Fibroblast of villous mesenchyme (primary cell): ENCODE measurements at places on chromosomes 11 and 22. TPM values are rescaled to one million over a fixed set of nuclear protein-coding genes. Genes with fewer than 3 reads are reported as not detected.

Gene BACE1-AS
- total RNA-seq: 2.6 and 3.5 TPM in 2 replicates

GRCh38 chr11:55942785-55943392 lies 6.7 kb upstream of the OR5I1 start:
- peak; percentile 33 for DNase-seq

GRCh38 chr11:65242389-65242788 lies 19.4 kb upstream of the POLA2 start:
- DNase-seq: no peak

GRCh38 chr11:45885274-45885920 lies at the start of gene MAPK8IP1:
Gene MAPK8IP1, plus strand, starts transcription at chr11:45885651. Its CDS starts 170 bp downstream, at chr11:45885821.
- DNase-seq: peak; percentile 34

GRCh38 chr11:70509476-70509875 lies 111.1 kb downstream of the CTTN start:
- no peak for DNase-seq

DNA sequence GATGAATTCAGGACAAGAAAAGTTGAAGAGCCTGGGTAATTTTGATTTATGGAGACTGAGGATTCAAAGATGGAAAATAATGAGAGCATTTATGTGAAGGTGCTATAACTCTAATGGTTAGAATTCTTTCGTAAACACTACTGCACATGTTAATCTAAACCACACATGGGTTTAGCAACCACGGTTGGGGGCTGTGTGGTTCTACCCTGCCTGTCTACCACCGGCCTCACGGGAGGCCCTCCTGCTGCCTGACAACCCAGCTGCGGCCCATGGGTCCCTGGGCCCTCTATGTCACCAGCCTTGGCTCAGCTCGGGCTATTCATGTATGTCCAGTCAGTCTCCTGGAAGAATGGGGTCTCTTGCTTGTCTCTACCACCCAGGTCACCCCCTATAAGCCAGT lies 68.5 kb upstream of the ARFGAP3 start:
- DNase-seq: no peak

DNA sequence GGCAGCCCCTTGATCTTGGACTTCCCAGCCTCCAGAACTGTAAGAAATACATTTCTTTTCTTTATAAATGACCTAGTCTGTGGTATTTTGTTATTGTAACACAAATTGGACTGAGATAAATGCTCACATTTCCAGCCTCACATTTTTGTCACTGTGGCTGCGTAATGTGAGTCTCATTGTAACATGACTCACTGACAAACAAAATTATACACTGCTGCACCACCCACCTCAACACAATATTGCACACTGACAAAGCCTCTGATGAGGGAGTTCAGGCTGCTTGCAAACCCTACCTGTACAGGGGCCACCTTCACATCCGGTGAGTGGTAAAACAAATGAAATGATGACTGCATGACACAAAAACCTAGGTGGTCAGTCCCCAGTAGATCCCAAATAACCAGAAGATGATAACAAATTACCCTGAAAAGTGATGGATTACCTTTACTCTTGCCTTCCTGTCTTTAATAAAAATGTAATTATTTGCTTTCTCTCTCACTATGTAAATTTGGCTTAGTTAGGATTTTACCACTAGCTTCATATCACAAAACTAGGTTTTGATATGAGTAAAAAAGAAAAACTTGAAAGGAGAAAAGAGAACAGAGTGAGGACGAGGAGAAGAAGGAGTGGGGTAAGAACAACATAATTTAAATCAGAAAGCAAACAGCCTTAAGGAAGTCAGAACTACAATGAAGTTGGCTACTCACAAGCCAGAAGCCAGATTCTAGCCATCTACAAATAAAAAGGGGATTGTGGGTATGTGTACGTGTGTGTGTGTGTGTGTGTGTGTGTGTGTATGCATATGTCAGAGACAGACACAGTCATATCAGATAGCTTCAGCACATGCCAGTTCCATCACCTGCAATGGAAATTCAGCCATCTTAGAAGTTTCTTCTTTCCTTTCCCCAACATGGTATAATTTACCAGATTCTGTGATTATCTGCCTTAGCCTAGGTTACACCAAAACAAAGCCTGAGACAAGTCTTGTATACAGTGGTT lies 53.4 kb upstream of the SESN3 start:
- no peak for DNase-seq

DNA sequence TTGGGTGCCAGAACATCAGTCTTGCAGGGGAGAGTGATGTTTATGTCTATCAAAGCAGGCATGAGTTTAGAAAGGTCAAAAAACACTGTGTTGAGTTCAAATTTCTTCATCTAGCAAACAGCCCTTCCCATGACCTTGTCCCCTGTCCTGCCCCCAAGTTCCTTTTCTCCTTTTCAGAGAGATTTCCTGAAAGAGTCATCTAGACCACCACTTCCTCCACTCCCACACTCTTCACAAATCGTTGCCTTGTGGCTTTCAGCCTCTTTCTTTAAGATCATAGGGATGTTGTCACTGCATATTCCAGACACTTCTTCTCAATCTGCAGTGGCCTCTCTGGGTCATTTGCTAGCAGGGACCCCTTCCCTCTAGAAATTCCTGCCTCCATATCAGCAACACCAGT lies 290.5 kb downstream of the TENM4 start:
- no peak for DNase-seq

- no peak for DNase-seq
Measured at GRCh38 chr11:68963779-68964178, 17.0 kb downstream of the MRGPRD start.

GRCh38 chr11:61498767-61499341 lies 9.7 kb upstream of the LRRC10B start:
- no peak for DNase-seq

DNA sequence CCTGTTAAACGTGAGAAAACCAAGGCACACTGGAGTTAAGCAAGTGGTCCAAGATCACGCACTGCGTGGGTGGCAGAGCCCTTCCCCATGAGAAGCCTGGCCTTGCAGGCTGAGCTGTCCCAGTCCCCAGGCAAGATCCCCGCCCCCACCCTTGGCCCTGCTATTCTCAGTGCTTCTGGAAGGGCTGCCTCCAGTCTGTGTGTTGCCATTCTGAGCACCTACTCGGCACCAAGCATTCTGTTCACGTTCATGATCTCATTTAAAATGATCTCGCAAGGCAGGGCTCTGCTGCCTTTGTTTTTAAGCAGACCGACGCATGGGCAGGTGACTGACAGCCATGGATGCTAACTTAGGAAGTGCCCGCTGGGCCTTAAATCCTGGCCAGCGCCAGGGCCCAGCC lies 62.8 kb downstream of the PHF21B start:
- DNase-seq: no peak

DNA sequence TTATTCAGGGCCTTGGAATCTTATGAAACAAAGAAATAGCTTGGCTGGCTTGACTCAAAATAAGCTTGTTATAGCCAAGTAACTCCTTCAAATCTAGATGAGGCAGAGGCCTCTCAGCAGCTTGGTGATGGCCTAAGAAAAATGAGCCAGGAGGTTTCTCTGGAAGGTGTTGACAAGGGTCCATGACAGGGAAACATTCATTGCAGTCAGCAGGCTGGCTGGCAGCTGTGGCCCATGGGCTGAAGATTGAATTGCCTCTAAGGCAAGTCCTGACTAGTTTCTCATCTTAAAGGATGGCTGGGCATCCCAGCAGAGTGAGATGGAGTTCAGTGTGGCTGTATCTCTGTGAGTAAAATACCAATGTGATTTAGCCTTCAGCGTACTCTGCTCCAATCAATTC lies 441.0 kb downstream of the NELL1 start:
- no peak for DNase-seq

GRCh38 chr22:37566903-37567798 lies 6.9 kb downstream of the CDC42EP1 start:
- peak; percentile 63 for DNase-seq

Gene BRSK2
- total RNA-seq: under 0.01 TPM in 2 replicates

DNA sequence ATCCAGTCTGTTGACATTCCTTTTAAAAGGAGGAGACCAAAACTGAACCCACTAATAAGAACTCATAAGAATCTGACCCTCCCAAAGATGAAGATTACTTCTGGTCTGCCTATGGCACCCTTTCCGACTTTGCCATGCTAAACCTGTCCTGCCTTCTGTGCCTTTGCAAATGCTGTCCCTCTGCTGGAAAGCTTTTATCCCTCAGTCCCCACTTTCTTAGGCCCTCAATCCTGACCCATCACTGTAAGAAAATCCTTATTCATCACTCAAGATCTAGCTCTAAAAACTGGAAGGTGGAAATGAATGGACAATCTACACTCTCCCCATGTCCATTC lies 10.4 kb downstream of the MPZL3 start:
- no peak for DNase-seq

DNA sequence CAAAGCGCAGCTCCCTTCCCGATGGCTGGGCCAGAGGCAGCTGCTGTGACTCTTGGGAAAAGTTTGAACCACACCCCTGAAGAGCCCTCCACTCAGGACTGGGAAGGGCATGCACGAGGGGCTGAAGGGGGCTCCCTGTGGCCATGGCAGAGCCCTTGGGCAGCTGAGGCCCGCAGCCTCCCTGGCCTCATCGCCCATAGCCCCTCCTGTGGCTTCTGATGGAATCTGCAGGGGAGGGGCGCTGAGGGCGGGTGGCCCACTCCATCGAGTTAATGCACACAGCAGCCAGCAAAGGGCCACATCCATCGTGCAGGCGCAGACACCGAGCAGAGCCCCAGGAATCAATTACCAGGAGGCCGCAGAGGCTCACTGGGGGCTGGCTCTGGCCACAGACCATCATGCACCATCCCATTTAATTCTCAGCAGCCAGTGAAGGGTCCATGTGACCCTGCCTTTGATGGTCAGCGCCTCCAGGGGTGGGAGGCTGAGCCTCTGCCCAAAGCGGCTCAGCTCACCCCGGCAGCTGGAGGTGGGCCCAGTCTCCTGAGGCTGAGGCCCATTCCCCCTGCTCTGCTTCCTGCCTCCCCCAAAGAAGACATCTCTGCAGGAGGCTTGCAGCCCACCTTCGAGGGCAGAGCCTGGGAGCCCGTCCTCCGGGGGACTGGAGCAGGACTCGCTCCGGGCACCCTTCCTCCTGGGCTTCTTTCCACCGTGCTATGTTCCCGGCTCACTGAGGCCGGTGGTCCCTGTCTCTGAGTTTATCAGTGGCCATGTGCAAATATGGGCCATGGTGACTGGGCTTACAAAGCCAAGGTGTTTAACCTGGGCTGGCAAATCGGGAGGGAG lies 1410.2 kb downstream of the BRD1 start:
- no peak for DNase-seq

DNA sequence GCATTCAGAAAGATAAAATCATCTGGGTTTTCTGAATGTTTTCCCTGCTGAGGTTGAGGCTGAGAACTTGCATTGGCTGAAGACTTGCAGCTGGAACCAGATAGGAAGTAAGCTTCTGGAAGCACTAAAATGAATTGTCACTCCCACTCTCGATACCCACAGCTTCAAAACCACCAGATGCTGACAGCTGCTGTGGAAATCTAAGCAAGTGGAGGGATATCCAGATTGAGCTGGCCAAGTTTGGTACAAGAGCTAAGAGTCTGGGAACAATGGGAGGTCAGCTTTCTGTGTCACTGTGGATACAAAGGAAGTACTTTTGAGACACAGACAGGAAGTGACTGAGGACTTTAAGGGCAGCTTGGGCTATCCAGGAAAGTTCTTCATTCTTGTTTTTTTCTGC lies 51.3 kb upstream of the CD44 start:
- DNase-seq: peak; percentile 73

Gene BCO2
- total RNA-seq: 0.97 and 3.0 TPM in 2 replicates

GRCh38 chr11:107430525-107430924 lies 27.1 kb downstream of the CWF19L2 start:
- DNase-seq: no peak

Gene DDX25
- total RNA-seq: not detected in 2 replicates

DNA sequence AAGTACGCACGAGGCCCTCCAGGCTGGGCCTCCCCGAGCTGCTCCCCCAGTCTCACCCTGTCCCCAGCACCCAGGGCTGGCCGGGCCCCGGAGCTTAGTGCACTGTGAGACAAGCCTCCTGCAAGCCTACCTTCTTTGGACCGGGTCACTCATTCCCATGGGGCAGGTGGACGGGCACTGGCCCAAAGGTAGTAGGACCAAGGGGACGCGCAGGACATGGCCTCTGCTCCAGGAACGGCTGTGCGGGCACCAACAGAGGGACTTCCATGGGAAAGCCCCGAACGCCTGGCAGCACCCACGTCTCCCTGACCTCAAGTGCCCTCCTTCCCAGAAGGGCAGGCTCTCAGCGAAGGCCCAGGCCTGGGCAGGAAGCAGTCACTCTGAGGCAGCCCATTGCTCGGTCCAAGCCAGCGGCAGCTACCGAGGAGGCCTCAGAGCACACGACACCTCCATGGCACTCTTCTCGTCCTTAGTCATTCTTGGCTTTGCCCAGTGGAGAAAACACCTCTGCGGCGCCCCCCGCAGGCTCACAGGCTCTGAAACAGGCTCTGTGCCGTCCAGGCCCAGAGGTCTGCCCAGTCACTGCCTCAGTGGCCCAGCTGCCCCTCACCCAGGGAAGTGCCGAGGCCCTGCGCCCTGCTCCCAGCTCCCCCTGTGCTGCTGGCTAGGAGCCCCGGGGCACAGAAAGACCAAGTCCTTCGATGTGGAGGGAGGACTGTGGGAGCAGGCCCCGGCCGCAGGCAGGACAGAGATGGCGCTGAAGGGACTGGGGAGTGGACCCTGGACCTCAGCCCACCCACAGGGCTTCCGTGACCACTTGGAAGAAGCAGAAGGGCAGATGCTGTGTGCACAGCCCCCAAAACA lies 3.8 kb downstream of the MOB2 start:
- no peak for DNase-seq

DNA sequence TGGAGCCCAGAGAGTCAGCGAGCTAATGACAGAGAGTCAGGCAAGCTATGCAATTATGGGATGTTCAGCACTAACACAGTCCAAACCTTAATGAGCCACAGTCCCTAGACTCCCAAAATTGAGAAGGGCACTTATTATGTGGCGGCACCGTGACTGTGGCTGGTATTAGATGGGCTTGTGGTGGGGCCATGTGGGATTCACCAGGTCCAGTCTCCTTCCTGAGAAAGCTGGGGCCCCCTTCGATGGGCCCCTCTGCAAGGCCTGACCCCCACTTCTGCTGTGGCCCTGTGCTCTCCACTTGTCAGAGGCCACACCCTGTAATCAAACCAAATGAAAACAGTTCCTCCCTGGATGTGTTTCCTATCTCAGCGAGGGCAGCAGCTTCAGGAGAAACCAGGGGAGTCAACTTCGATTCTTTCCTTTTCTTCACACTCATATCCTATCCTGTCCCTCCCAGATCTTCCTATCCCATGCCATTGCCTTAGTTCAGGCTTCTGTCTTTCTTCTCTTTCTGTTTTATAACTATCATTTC lies 42.9 kb downstream of the INSC start:
- DNase-seq: no peak

DNA sequence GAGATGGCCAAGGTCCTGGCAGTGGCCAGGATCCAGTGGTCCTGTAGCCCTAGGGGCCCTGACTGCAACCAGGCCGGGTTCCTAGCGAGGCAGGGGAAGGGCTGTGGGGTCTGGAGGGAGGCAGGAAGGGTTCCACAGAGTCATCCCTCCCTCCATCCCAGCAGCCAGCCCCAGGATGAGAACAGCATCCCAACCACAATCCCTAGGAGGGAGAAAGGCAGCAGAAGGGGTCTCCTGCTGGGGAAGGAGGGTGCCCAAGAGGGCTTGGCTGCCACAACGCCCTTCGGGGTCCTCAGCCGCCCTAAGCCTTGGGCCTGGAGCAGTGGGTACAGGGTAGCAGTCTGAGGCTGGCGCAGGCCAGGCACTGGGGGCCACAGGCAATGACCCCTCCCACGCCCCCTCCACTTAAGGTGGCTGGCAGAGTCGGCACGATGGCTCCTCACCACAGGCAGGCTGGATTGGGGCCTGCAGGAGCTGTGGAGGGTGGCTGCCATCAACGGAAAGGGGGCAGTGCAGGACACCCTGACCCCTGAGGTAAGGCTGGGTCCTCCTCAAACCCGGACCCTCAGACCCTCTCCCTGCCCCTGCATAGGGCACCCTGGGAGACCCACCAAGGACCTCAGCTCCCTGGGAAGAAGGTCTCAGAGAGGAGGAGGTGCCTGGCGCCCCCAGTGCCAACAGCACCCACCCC lies 7.2 kb downstream of the SLC22A12 start:
- no peak for DNase-seq
